ENCODE measurements at places on chromosomes 11 and 22.

- DNase-seq = no peak
Measured at GRCh38 chr11:12409621-12410005, 32.2 kb downstream of the PARVA start.

- no peak for DNase-seq
Measured at GRCh38 chr22:40416636-40417035, 46.2 kb downstream of the SGSM3 start.

DNA sequence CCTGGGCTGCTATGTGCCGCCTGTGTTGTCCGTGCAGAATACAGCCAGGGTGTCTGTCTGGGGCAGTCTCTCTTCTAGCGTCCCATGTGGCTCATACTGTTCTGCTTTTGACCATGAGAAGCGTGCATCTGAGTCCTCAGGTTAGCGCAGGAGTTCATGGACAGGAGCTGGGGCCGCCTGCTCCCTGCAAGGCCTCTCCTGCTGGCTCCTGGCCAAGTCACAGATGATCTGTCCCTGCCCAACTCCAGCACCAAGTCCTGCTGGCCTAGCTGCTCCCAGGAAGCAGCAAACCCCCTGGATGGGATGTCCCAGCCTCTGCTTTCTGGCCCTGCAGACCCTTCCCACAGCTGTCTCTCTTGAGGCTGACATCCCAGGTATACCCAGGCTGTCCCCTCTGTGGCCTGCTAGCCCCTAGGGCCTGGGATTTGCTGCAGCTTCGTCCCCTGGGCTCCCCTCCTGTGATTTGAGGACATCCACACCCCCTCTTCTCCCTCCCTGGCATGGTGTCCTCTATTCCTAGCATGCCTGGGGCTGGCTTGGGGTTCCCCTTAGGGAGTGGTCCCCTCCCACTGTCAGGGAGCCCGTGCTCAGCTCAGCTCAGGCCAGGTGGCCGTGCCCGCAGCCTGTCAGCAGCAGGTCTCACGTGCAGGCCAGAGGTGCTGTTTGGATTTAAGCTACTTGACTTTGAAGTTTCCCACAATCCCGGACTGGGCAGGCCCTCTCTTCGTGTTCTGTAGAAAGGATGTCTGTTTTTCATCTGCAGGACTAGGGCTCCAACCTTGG, 17.8 kb downstream of the PRR5 start:
- no peak for DNase-seq

DNA sequence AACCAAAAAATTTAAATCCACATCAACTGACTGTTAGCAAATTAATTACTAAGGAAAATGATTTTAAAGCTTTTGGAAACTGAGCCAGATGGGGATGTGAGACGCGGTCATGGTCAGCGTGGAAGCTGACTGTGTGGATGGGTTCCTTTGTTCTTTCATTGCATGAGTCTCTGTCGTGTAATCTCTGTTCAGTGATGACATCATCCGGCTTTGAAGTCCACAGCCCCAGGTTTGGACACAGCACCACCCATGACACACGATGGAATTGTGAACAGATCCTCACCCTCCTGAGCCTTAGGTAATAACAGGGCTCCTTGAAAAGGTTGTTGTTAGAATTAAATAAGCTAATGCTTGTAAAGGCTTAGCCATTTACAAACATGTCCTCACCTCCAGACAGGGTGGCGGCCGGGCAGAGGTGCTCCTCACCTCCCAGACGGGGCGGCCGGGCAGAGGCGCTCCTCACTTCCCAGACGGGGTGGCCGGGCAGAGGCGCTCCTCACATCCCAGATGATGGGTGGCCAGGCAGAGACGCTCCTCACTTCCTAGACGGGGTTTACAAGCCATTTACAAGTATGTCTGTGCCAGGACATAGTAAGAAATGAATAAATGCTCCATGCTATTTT, 677.3 kb downstream of the TBC1D22A start:
- DNase-seq = no peak

GRCh38 chr11:71095294-71095850, 157.0 kb downstream of the SHANK2 start:
- DNase-seq = no peak

GRCh38 chr11:95230810-95231126, 234 bp downstream of the SESN3 start:
- no peak for DNase-seq

- DNase-seq = no peak
Measured at GRCh38 chr11:27703481-27703880, 3.2 kb upstream of the BDNF start.

DNA sequence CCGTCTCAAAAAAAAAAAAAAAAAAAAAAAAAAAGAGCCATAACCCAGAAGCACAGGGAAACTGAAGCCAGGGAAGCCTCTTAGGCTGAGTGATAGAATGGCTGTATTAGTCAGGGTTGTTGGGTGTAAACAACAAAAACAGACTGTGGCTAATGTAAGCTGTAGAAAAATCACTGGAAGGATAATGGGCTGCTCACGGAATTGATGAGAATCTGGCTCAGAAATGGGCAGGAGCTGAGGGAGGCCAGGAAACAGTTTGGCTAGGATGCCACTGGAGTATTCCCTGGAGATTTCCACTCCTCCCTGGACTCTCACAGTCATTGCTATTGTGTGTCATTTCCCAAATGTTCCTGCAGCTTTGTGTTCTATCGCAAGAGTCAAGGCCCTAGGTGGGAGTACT, 22.4 kb downstream of the SLC22A6 start:
- no peak for DNase-seq

- no peak for DNase-seq
Measured at GRCh38 chr11:66313321-66314185, 3.3 kb downstream of the CD248 start.

DNA sequence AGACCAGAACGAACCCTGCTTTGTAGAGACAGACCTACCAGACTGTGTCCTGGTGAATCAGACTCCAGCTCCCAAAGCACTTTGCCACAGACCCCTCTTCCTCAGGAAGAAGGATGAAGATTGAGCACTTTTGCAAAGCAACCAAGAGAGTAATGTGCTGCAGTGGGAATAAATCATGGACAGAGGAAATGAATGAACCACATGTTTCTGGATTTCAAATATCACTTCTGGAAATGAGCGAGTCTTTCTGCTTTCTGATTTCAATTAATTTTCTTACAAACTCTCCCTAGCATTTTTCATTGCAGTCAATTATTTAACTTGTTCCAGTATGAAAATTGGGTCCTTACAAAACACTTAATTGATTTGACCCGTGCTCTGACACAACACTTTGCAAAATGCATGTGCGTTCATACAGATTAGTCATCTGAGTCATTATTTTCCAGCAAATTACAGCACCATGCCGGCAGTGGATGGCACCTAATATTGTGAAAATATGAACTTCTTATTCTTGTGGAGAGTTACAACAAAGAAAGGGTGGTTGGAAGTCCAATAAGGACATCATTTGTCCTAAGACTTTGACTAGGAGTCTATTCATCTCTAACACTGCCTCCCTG, 315.9 kb upstream of the CCDC90B start:
- no peak for DNase-seq

DNA sequence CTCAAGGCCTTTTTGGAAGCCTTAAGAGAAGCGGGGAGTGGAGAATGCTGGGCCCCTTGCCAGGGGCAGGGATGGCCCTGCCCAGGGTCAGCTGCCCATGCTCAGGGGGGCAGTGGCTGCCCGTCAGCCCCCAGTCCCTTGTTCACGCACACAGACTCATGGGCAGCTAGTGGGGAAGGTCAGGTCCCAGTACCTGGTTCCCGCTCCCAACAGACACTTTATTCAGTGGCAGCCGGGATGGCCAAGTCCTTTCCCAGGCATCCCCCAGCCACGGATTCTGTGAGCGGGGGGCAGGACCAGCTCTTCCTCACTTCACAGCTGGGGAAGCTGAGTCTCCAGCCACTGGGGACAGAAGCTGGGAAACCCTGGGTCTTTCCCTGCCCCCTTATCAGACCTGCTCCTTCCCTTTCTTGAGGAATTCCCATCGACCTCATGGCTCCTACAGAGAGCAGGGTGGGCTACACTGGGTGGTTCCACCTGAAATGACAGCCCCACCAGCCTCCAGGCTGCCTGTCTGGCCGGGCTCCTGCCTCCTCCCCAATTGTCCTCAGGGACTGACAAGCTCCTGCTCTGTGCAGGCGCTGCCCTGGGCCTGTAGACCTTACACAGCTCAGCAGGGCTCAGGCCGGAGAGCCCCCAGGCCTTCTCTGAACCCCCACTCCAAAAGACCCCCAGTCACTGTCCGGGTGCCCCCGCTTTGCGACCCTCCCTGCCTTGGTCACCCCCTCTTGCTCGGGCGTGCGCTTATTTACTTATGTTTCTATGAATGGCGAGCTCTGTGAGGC, 61.0 kb upstream of the FGF3 start:
- DNase-seq = no peak

DNA sequence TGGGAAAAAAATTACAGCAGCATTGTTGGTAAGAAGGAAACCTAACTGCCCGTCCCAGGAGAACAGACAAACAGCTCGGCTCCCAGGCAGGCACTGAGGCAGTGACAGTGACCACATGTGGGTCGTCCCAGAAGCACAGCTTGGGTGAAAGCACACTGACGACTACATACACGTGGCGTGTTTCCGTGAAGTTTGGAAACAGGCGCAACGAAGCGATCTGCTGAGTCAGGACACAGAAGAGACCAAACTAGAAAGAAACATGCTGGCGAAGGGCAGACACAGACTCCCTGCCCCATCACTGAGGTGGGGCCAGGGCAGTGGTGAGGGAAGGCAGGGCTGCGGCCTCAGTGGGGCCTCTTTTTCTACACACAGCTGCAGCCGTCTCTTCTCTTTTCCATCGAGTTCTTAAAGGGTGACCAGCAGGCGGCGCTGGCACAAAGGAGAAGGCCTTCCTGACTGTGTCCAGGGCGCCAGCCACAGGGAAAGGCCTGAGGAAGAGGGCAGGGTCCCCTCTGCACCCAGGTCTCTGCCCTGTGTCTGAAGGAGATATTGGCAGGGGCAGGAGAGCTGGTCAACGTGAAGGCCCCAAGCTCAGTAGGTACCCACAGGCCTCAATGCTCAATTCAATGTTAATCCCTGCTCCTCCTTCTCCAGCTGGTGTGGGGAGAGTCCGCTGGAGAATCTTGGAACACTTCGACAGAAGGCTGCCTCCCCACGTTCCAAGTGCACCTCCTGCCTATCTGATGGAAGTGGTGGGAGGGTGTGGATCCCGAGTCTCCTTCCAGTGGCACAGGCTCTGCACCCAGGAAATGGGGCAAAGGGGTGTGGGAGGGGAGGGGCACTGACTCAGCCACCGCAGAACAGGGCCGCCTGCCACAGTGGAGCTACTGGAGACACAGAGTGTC, 19.9 kb downstream of the CARS1 start:
- no peak for DNase-seq

Data from activated CD8-positive, alpha-beta memory T cell treated with anti-CD3 and anti-CD28 coated beads for 4 hours (primary cell).